Fibroblast of skin of left biceps (primary cell): ENCODE measurements at places on chromosomes 13 and 19.

DNA sequence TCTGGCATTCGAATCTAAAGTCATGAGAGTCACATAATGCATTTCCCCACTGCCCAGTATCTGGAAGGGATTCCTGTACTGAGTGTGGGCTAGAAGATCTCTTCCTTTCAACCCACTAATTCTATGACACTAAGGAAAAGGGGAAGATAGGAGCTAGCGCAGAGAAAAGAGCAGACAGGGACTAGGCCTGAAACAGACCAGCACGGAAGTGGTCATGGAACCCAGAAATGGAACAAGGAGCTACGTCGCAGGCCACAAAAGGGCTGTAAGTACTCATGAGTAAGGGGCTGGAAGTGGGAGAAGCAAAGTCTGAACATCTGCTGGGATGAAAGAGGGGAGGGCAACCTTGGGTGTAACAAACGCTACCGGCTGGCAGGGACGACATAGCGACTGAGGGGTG, 8.6 kb downstream of the ABCC4 start:
- DNase-seq: no peak

- DNase-seq: no peak
These were observed 17.1 kb upstream of the LRCH1 start for GRCh38 chr13:46535825-46536224.

DNA sequence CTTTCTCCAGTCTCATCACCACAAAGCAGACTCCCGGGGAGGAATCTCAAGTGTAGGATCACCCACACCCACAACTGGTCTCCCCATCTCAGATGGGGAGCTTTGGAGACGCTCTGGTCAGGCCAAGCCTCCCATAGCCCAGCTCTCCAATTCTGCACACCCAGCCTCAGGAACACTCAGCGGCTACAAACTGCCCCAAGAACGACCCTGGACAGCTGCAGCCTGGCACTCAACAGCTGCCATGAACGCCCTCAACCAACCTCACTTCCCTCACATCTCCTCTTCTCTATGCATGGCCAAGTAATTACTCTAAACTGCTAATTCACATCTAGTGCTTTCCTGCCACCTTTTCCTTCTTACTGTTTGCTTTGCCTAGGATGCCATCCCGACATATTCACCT, 42.6 kb downstream of the DZIP1 start:
- no peak for DNase-seq

DNA sequence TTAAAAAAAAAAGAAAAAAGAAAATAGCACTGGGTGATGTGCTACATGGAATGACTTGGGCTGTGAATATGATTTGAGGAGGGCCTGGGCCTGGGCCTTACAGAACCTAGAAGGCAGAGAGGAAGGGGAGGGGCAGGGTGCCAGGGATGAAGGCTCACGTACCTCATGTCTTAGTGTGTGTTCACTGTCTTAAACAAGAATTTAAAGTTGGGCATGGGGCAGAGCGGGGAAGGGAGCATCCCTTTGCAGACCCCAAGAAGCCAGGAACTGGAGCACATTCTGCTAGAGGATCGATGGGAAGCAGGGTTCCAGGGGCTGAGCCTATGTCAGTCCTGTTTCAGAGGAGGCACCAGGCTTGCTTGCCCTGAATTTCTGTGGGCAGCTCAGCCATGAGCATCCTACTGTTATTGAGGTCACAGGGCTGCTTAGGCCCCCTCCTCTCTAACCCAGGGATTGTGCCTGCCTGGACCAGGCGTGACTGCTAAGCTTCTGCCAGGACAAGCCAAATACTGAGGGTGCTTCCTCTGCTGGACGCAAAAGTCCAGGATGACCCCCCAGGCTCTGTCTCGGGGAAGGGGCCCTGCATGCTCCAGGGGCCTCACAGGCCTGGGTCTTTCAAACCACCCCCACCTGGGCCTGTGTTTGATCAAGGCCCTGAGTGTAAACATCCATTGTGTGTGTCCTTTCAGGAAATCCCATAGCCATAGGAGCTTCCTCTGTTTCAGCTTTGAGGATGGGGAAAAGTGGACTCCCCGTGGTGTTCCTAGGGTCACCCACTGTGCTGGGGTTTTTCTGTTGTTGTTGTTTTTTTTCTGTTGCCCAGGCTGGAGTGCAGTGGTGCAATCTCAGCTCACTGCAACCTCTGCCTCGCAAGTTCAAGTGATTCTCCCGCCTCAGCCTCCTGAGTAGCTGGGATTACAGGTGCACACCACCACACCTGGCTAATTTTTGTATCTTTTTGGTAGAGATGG, 4.8 kb downstream of the LSR start:
- DNase-seq: no peak

DNA sequence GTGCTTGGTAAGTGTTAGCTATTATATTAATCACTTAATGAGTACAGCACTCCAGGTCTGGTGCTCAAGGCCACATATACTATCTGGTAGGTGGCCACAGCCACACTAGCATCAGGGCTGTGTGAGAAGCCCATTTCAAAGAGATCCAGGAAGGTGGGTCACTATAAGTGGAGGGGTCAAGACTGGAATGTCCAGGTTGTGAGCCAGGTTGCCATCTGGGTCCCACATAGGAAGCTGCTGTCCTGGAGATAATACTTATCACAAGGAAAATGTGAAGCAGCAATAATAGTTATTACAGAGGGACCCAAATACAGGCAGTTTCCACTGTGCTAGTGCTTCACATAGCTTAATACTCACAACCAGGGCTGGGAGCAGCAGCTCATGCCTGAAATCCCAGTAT, 13.1 kb downstream of the C19orf47 start:
- DNase-seq: no peak

- no peak for DNase-seq
These were observed 1208.3 kb downstream of the PCDH9 start for GRCh38 chr13:66021846-66022245.

DNA sequence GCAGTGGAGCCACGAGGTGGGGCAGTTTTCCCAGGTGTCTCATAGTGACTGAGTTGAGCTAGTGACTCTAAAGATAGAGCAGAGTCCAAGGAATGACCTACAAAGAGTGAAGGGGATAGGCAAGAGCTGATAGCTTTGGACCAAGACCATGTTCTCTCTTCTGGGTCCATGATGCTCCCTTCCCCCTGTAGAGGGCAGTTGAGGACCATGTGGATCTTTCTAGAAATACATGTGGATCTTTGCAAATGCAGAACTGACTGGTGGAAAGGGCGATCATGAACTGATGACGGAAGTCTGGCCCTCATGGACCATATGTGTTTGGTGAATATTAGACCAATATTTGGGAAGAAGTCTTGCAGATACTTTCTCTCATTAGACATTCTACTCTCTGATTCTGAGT, 6.9 kb downstream of the PSG1 start:
- DNase-seq: no peak

DNA sequence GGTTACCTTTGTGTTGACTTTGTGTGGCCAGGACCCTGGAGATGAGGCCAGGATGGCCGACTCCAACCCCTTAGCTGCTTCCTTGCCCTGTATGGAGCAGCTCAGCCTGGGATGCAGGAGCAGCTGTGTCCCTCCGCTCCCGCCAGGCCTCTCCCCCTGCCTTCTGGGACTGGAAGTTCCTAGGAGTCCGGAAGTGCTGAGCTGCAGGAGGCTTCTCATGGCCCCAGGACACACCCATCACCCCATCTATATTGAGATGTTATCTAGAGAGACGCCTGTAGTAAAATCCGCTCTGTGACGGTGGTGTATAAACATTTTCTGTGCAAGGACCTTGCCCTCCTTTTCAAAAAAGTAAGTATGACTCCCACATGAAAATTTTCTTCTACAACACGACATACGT, 27.0 kb downstream of the WTIP start:
- DNase-seq: no peak

- no peak for DNase-seq
These were observed 1.2 kb upstream of the NKPD1 start for GRCh38 chr19:45161738-45162607.

DNA sequence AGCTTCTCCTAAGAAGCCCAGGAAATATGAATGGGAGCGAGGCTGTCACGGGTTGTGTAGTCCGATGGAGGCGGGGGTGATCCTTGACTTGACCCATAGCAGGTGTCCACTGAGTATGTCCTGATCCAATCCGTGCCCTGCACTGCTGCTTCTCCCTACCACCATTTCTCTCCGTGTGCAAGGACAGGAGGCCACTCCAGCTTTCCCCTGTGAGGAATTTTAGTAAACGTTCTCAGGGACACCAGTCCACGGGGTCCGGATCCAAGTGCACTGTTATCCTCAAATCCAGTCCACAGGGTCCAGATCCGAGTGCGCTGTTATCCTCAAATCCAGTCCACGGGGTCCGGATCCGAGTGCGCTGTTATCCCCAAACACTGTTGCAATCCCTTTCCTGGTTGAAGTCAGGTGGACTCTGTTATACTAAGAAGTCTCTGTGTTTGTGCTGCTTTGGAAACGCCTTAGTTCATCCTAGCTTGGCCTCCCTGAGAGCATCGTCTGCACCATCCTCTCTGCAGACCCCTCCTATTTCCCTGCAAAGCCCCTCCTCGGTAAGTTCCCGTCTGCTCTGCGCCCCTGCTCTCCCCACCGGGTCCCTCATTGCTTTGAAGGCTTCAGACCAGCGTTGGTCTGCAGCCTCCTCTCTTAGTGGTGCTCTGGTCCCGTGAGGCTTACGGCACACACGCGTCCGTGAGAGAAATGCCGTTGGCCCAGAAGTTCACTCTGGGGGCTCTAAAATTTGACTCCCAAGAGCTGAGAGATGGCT, 303.5 kb downstream of the TEX29 start:
- no peak for DNase-seq

DNA sequence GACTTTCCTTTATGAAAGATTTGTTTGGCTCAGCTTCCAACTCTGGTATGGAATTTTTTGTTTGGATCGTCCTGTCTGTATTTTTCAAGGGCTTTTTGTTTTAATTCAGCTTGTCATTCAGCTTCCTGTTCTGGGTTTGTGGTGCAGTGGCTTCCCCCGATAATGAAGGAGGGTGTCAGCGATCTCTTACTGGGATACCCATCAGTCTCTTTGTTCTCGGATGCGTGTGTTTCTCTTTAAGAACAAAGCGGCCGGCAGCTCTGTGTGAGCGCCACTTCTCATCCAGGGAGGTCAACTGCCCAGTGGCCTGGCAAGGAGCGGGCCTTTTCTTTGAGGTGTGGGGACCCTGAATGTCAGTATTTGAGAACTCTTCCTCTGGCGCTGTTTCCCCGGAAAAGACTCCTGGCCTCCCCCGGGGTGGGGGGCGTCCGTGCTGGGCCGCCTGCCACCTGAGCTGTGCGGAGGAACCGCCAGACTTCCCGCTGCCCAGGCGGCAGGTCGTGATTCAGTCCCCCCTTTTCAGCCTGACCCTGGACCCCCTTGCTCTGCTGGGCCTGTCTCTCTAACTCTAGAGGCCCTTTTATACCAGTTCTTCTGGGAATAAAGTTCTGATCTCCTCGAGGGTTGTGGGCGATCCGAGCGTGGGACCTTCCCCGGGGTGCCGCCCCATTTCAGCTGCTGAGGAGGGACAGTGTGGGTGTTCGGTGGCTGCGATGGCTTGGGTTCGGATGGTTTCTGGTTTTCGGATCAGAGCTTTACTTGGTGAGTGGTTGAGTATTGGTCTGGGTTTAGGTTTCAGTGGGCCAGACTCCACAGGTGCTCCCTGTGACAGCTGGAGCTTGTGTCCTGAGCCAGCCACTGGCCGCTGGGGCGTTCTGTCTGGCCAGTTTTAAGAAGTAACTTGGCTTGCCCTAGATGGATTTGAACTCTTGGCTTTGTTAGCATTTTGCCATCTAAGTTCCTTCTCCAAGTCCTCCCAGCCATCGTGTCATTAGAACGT, 3.4 kb downstream of the SF3A2 start:
- DNase-seq: no peak

- no peak for DNase-seq
These were observed 75.6 kb upstream of the TM9SF2 start for GRCh38 chr13:99425485-99426341.

DNA sequence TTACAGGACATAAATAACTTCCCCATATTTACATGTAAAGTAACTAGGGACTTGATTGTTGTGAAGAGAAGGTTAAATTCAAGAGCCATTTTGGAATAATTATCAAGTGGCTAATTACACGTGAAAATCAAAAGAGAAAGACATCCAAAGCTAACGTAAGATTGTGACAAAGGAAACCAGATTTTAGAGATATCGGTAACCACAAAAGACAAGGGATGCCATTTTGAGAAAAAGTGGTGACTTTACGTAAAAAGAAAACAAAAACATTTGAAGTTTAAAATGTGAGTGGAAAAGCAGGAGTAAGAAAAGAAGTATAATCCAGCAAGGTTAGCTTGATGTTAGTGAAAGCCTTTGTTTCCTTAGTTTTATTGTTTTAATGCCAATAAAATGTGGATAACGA, 10.9 kb upstream of the VWA8 start:
- DNase-seq: no peak

GRCh38 chr13:101121608-101122007, 294.7 kb downstream of the NALCN start:
- DNase-seq: no peak

GRCh38 chr19:42540071-42540553, 11.8 kb upstream of the CEACAM1 start:
- no peak for DNase-seq

DNA sequence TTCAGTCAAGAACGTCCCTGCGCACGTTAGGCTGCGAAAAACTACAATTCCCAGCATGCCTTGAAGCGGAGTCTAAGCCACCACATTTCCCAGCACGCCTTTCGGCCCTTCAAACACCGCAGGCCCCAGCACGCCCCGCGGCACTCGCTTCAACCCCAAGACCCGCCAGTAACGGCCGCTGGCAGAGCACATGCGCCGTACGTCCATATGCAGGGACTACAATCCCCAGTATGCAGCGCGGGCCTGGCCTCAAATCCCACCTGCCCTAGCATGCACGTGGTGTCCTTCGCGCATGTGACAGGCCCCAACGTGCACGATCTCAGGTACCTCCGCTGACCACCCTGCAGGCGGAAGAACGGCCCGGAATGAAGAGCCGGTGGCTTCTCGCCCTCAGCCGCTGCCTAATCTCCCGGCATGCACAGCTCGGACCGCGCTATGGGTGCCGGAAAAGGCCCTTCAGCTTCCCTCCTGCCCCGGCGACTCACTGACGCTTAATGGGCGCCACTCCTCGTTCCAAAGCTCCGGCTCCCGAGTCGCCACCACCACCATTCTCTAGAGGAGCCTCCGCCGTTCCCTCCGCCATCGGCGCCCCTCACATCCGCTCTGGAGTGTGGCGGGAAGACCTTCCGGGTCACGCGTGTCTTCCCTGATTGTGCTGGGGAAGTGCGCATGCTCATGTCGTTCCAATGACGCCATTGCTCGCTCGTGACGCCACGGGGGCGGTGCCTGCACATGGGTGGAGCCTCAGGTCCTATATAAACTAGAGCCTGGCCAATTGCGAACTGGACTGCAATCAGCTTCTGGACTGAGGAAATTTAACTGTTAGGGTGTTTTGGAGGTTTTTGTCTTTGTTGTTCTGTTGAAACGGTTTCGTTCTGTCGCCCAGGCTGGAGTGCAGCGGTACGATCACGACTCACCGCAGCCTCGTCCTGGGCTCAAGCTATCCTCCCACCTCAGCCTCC, at the start of gene DUS3L:
DUS3L (minus strand) TSS at position 605 of the 962 bp plus-strand sequence; CDS start at position 583, 22 bp downstream.
- DNase-seq: peak; percentile 94
